Dermis microvascular lymphatic vessel endothelial cell (primary cell): ENCODE measurements at places on chromosomes 12 and 14. TPM values are rescaled to one million over a fixed set of nuclear protein-coding genes. Genes with fewer than 3 reads are reported as not detected.

GRCh38 chr12:89470741-89471509 is 53.7 kb downstream of the GALNT4 start:
- DNase-seq = peak; percentile 60

Gene RERG
- total RNA-seq = not detected in 2 replicates

- DNase-seq = no peak
Measured at GRCh38 chr12:98758331-98758730, 113.2 kb downstream of the APAF1 start.

GRCh38 chr12:40614923-40615322 is 77.3 kb upstream of the CNTN1 start:
- DNase-seq = no peak

DNA sequence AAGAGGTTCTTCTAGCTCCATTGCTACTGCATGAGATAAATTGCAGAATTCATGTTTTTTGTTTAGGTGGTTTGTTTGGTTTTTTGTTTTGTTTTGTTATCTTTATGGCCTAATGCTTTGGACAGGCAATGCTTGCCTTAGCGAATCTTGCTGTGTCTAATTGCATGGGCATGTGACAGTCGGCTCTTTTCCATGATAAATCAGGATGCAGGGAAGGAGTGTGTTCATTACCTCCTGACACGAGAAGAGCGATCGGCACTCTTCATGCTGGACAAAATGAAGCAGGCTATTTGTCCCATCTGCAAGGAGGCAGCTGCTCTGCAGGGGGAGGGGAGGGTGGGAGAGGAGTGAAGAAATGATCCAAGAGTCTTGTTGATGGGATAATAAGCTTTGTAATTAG is 6.5 kb downstream of the CCDC60 start:
- DNase-seq = no peak

Gene CLEC4D
- total RNA-seq = not detected in 2 replicates

DNA sequence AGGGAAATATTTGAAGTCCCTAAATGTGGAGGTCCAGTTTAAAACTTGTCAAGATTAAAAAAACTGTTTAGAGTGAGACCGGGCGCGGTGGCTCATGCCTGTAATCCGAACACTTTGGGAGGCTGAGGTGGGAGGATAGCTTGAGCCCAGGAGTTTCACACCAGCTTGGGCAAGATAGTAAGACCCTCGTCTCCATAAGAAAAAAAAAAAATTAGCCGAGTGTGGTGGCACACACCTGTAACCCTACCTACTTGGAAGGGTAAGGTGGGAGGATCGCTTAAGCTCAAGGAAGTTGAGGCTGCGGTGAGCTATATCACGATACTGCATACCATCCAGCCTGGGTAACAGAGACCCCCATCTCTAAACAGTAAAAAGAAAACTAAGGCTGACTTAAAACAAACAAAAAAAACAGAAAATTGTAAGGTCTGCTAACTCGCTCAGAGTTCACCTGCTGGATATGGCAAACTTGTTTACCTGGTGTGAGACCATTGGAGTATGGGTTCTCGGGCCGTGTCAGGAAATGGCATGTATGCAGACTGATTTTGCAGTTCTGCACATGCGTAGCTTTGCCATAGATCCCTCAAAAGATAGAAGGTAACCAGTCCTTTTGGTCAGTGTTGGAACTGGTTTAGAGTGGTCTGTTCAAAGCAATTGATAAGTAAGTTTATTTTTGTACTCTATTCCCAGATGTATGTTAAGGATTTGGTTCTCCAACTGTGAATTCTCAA is 2.1 kb downstream of the RNF10 start:
- peak; percentile 25 for DNase-seq

GRCh38 chr14:103872481-103873113 is 25.2 kb upstream of the PPP1R13B start:
- no peak for DNase-seq

DNA sequence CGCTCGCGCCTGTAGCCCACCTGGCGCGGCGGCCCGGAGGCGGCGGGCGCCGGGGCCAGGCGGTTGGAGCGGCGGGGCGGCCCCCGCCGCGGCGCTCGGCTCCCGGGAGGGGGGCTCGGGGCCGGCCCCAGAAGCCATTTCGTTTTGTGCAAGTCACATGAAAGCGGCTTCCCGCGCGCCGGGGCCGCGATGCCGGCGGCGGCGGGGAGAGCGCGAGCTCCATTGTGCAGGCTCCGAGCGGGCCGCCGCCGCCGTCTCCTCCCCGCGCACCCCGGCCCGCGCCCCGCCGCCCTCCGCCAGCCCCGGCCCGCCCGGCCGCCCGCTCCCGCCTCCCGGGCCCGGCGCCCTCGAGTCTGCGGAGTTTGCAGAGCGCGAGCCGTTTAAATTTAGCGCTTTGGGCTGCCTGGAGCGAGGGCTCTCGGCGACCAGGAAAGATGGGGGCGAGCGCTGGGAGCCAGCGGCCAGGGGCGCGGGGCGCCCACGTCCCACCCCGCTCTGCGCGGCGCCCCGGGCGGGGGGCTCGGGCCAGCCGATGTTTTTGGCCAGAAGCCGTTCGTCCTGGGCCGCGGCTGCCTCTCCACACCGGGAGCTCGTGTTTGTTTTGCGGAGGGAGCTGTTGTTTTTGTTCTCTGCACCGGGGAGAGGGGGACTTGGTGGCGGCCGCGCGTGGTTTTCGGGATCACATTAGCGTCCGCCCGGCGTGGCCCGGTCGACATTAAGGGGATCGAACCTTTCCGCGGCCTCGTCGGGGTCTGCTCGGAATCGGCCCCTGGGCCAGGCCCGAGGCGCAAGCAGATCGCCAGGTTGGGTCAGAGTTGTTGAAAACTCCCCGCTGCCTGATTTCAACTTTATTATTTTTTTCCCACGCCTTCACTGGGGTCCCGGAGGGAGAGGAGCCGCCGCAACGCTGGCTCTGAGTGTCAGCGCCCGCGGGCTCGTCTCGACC is 982 bp downstream of the BCL7A start:
- no peak for DNase-seq

DNA sequence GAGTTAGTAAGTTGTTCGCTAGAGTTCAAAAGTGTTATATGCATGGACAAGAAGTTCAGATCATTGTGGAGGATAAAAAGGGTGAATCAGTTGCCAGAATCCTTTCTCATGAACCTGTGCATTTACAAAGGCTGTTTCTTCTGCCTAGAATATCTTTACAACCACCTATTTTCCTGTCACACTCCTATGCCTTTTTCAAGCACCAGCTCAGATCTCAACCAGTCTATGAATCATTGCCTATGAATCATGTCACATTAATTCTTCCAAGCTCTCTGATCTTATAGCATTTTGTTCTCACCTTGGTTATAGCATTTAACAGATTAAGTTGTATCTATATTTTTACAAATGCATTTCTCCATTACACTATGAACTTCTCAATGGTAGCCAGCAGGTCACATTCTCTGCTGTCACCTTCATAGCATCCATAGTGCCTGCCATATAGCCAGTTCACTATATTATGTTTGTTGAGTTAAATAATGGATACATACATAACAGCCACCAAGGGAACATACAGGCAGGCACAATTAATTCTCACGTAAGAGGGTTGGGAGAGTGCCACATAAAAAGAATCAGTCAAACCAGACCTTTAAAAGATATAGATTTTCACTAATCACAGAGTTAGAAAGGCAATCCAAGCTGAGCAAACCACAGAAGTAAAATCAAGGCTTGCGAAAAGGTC is 573.0 kb downstream of the FOXG1 start:
- peak; percentile 2 for DNase-seq

Gene SLC2A13
- total RNA-seq = 4.7 and 8.2 TPM in 2 replicates

DNA sequence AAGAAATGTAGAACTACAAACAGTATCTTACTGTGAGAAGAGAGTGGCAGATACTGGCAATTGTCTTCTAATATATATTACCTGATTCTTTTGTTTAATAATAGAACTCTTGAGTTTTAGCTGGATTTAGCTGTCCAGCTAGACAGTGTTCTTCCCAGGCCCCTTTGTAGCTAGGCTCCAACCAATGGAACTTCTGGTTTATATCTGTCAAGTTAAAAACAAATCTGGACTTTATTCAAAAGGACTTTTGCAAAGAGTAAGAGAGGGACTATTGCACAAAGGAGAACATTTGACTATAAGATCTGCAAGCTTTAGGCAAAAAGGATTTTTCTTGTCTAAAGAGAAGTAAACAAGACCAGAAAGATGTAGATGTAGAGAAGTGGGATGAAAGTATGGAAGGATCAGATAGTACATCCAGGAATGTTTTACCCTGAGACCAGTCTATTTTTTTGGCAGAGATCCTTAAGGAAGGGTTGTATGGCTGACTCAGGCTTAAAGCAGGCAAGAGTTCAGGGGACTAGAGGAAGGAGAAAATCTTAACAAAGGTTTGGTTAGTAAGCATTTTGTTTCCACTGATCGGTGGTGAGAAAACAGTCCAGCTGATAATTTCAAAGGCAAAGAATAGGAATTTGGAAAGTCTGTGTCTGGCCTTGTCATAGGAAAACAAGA is 111.1 kb upstream of the PLEKHA5 start:
- no peak for DNase-seq
